ENCODE measurements at places on chromosomes 2 and 18. TPM values are rescaled to one million over a fixed set of nuclear protein-coding genes. Genes with fewer than 3 reads are reported as not detected.

Gene CPLX4
- not detected for total RNA-seq

Gene DCDC2C
- total RNA-seq, result not detected

Gene SLC19A3
- not detected for total RNA-seq

Gene UGT1A8
- not detected for total RNA-seq

GRCh38 chr2:64591188-64591587 is 62.5 kb downstream of the SERTAD2 start:
- no peak overlapping the region for H3K4me3 ChIP-seq
- H3K36me3 ChIP-seq, result peaks cover 40% of the 10 kb centered on the region
- peaks cover 5% of the 10 kb centered on the region for H3K4me1 ChIP-seq

DNA sequence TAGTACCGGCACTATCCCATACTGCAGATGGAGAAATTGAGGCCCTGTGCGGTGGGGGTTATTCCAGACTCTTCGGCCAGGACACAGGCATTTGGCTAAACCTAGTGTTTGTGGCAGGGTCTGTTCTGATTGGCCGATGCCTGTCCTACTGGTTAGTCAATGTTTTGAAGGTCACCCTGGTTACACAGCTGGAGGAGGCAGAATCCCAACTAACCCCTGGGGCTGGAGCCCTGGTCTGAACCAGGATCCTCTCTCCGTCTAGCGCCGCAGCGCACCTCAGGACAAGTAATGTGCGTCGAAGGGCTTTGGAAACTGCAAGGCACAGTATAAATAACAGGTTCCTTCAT is 19.4 kb downstream of the TEX44 start:
- no peak overlapping the region for H3K4me3 ChIP-seq
- H3K27ac ChIP-seq, result peak overlapping the region; percentile 88
- no peaks in the 10 kb centered on the region for H3K36me3 ChIP-seq
- peaks cover 35% of the 10 kb centered on the region for H3K4me1 ChIP-seq
- no peak for DNase-seq

DNA sequence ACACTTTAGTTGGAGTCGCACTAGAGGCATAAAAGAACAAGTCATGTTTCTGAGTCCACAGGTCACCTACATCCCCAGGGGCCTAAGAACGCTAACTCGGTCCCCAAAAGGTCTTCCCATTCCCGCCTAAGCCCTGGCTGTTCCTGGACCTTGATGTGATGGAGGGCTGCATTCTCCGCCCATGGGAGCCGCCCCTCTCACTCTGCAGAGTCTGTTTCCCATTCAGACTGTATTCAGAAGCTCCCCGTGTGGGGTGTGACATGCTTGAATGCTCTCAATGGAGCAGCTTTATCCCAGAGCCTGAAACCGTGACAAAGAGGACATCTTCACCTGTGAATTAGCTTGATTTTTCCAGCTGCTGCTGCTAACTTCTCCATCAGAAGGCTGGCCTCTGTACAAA is 319.0 kb upstream of the KLHL29 start:
- H3K27ac ChIP-seq, result no peak overlapping the region
- no peaks in the 10 kb centered on the region for H3K36me3 ChIP-seq
- H3K4me3 ChIP-seq, result no peak overlapping the region
- no peak for DNase-seq

DNA sequence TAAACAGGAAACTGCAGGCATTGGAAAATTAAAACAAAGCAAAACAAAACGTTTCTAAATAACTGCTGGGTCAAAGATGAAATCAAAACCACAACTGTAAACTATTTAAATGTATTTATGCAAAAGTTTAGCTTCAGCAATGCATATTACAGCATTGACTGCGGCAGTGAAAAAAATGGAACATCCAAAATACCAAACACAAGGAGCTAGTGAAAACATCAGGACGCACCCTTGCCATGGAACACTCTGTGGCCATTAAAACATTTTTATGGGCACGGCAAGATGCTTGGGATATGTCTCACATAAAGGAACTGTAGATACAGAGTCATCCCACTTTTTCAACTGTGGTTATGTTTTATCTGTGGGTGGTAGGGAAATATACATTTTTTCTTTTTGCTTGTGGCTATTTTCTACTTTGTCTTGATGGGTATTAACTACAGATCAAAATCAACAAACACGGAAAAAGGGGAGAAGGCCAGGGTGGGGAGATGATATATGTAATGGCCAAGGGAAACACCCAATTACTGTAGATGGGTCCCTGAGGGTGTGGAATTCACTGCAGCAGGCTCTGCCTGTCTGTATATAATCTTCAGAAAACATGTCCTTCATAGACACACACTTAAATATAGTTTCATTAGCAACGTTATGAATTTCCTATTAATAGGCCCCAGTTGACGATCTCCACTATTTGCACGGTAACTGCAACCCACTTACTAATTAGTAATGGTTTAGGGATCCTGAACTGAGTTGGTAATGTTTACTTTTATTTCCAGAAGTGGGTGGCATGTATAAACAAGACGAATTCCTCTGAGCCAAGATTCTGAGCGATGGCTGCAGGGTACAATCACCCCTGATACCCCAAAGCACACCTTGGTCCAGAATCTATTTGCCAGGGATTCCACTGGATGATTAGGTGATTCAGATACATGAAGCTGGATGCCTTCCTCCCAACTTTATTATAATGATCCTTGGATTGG is 110.5 kb downstream of the ACKR3 start:
- no peaks in the 10 kb centered on the region for H3K36me3 ChIP-seq
- H3K4me3 ChIP-seq, result no peak overlapping the region
- DNase-seq, result no peak
- no peak overlapping the region for H3K27ac ChIP-seq
- peaks cover 36% of the 10 kb centered on the region for H3K27me3 ChIP-seq
- no peaks in the 10 kb centered on the region for H3K4me1 ChIP-seq

GRCh38 chr18:74163019-74163660 is 14.8 kb downstream of the TIMM21 start:
- H3K4me1 ChIP-seq, result no peaks in the 10 kb centered on the region
- no peak overlapping the region for H3K27ac ChIP-seq
- no peak for DNase-seq
- peaks cover 22% of the 10 kb centered on the region for H3K36me3 ChIP-seq

GRCh38 chr2:30736461-30737325 is 70.6 kb downstream of the CAPN13 start:
- H3K36me3 ChIP-seq, result no peaks in the 10 kb centered on the region
- no peak overlapping the region for H3K4me3 ChIP-seq
- H3K27me3 ChIP-seq, result no peaks in the 10 kb centered on the region
- no peak overlapping the region for H3K27ac ChIP-seq
- H3K4me1 ChIP-seq, result no peaks in the 10 kb centered on the region

- DNase-seq, result no peak
- H3K36me3 ChIP-seq, result peaks cover 37% of the 10 kb centered on the region
- no peak overlapping the region for H3K27ac ChIP-seq
- H3K4me3 ChIP-seq, result no peak overlapping the region
These were observed 51.8 kb upstream of the GPR75 start for GRCh38 chr2:53911434-53912189.

- peak overlapping the region; percentile 79 for H3K4me3 ChIP-seq
- peaks cover 3% of the 10 kb centered on the region for H3K27me3 ChIP-seq
- no peaks in the 10 kb centered on the region for H3K36me3 ChIP-seq
These were observed 711 bp downstream of the SFXN5 start for GRCh38 chr2:73070643-73071359.

GRCh38 chr18:63257453-63257852 is 62.1 kb downstream of the BCL2 start:
- H3K36me3 ChIP-seq, result peaks cover 78% of the 10 kb centered on the region
- DNase-seq, result no peak
- no peaks in the 10 kb centered on the region for H3K27me3 ChIP-seq
- peak overlapping the region; percentile 41 for H3K27ac ChIP-seq
- peaks cover 87% of the 10 kb centered on the region for H3K4me1 ChIP-seq
- H3K4me3 ChIP-seq, result no peak overlapping the region

DNA sequence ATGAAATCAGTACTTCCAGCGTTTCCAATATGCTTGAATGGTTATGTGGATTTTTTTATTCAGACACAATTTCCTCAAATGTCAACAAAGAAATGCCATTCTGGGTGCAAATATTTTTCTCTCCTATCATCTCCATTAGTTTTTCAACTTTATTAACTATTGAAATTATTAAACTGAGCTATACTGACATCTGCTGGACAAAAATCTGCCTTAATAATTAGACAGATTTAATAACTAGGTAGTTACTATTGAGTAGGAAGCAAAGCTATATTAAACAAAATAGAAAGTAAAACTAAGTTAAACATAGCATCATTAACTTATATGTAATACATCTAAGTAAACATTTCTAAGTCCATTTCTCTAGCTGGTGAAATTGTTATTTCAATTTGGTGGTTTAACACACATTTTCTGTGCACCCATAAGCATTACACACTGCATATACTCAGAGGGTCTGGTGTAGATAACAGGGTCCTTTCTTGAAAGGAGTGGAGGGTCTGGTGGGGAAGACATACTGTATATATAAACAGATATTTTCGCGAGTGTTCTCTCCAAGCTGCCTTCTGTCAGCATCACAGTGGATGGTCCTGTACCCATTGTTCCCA is 77.0 kb downstream of the LANCL1 start:
- no peaks in the 10 kb centered on the region for H3K4me1 ChIP-seq
- no peak overlapping the region for H3K27ac ChIP-seq
- DNase-seq, result no peak
- H3K36me3 ChIP-seq, result no peaks in the 10 kb centered on the region
- H3K27me3 ChIP-seq, result no peaks in the 10 kb centered on the region
- no peak overlapping the region for H3K4me3 ChIP-seq

DNA sequence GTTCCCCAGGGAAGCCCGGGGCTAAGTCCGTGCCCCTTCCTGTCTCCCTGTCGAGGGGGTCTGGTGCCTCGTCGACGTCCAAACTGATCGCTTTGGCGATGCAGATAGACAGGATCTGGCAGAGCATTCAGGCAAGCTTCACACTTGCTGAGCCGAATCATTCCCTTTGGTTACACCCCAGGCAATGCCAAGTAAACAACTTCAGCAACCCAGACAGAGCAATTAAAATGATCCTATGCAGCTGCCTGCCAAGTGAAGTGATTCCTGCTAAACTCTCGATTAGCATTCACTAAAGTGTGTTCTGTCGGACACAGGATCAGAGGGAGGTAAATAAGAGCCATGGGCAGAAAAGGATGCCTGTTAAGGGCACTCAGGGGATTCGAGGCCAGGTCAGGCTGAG is 108.2 kb upstream of the RAB12 start:
- no peak overlapping the region for H3K4me3 ChIP-seq
- H3K36me3 ChIP-seq, result no peaks in the 10 kb centered on the region

- H3K4me3 ChIP-seq, result no peak overlapping the region
- no peak for DNase-seq
- H3K36me3 ChIP-seq, result peaks cover 16% of the 10 kb centered on the region
- H3K27ac ChIP-seq, result no peak overlapping the region
- no peaks in the 10 kb centered on the region for H3K27me3 ChIP-seq
- H3K4me1 ChIP-seq, result peaks cover 47% of the 10 kb centered on the region
These were observed 22.3 kb downstream of the EML4 start for GRCh38 chr2:42191285-42192009.

All from activated CD4-positive, alpha-beta memory T cell treated with anti-CD3 and anti-CD28 coated beads, Interleukin-2, amount 10 ng/mL, durations not matched to agents 7 days and 5 days (primary cell).